ENCODE measurements at places on chromosomes 7 and 10. TPM values are rescaled to one million over a fixed set of nuclear protein-coding genes. Genes with fewer than 3 reads are reported as not detected.

GRCh38 chr7:137203351-137203750, 140.2 kb downstream of the PTN start:
- no peaks in the 10 kb centered on the region for H3K4me1 ChIP-seq
- H3K27ac ChIP-seq: no peak overlapping the region
- H3K36me3 ChIP-seq: no peaks in the 10 kb centered on the region

Gene LIPN
- total RNA-seq: not detected

DNA sequence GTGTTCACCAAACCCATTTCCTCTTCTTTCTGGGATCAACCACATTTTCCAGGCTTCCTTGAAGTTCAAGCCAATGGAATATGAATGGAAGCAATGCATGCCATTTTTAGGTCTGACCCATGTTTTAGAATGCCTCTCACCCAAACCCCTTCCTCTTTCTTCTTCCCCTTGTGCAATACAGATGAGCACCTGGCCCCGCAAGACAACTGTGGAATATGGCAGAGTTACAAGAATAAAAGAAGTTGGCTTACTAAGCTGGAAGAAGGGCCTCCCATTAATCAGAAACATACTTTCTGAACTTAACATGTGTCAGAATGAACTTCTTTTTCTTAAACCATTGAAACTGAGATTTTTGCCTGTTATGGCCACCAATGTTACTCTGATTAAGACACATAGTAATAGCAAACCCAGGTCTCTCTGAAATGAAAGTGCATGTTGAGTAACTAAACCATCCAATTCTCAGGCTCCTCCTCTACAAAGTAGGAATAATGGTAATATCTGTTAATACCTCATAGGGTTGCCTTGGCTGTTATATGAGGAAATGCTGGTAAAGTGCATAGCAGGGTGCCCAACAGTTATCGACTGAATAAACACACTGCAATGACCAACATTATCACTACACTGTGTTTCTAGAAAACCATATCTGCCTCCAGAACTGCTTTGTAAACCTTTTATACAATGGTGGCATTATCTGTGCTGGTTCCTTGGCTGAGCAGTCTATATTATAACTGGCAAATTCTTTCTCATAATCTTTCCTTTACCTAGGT, 382.2 kb upstream of the NRP1 start:
- DNase-seq: no peak
- no peak overlapping the region for H3K27ac ChIP-seq
- H3K36me3 ChIP-seq: no peaks in the 10 kb centered on the region
- H3K4me3 ChIP-seq: no peak overlapping the region
- H3K27me3 ChIP-seq: no peaks in the 10 kb centered on the region
- H3K4me1 ChIP-seq: no peaks in the 10 kb centered on the region

DNA sequence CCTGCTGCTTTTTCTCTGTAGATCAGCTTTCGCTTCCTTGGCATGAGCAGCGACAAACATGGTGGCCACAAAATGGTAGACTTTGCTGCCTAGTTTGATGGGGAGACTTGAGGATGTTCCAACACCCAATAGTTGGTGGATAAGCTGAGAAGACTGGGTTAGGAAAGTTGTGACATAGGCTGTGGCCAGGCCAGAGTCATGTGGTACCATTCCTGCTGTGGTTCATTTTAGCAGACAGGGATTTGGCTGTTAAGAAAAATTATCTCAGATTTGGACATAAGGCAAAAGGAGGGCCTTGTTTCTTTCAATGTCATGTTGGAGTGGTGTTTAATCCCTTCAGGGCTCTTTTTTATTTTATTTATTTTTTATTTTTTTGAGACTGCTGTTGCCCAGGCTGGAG, 26.6 kb upstream of the FAM180A start:
- peaks cover 20% of the 10 kb centered on the region for H3K27me3 ChIP-seq
- H3K4me1 ChIP-seq: no peaks in the 10 kb centered on the region
- no peak overlapping the region for H3K4me3 ChIP-seq
- no peak overlapping the region for H3K27ac ChIP-seq
- DNase-seq: no peak
- H3K36me3 ChIP-seq: no peaks in the 10 kb centered on the region

GRCh38 chr10:68796605-68797004, 30.7 kb upstream of the STOX1 start:
- H3K27me3 ChIP-seq: no peaks in the 10 kb centered on the region
- peaks cover 19% of the 10 kb centered on the region for H3K36me3 ChIP-seq
- DNase-seq: no peak

DNA sequence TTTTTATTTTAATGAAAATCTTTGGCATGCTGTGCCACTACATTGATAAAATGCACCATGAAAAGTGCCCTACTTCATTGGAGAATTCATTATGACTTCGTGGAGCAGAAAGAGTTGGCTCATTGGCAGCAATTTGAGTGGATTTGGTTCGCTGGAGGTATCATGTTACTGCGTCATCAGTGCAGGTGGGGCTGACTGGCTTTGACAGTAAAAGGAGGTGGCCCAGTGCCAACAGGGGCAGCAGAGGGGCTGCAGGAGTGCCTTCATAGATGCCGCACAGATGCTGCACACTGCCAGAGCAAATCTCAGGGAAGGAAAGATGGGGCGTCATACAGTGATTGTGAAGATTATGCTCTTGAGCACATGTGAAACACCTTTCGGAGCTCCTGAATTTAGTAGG, 22.2 kb downstream of the FZD1 start:
- no peaks in the 10 kb centered on the region for H3K4me1 ChIP-seq
- no peak overlapping the region for H3K4me3 ChIP-seq
- DNase-seq: no peak
- H3K27me3 ChIP-seq: no peaks in the 10 kb centered on the region

DNA sequence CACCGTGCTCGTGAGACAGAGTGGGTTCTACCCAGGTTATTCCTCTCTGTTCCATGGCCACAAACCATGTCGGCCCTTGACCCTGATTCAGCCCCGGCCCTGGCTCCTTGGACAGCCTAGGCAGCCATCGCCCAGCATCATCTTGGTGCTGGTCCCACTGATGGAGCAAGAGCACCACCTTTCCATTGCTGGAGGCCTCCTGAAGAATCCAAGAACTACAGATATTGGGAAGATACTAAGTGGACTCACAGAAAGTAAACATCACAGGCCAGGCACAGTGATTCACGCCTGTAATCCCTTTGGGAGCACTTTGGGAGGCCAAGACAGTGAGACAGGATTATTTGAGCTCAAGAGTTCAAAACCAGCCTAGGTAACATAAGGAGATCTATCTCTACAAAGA, 125.1 kb downstream of the NT5C2 start:
- H3K4me1 ChIP-seq: peaks cover 34% of the 10 kb centered on the region
- no peak overlapping the region for H3K4me3 ChIP-seq
- H3K36me3 ChIP-seq: no peaks in the 10 kb centered on the region
- H3K27me3 ChIP-seq: no peaks in the 10 kb centered on the region

DNA sequence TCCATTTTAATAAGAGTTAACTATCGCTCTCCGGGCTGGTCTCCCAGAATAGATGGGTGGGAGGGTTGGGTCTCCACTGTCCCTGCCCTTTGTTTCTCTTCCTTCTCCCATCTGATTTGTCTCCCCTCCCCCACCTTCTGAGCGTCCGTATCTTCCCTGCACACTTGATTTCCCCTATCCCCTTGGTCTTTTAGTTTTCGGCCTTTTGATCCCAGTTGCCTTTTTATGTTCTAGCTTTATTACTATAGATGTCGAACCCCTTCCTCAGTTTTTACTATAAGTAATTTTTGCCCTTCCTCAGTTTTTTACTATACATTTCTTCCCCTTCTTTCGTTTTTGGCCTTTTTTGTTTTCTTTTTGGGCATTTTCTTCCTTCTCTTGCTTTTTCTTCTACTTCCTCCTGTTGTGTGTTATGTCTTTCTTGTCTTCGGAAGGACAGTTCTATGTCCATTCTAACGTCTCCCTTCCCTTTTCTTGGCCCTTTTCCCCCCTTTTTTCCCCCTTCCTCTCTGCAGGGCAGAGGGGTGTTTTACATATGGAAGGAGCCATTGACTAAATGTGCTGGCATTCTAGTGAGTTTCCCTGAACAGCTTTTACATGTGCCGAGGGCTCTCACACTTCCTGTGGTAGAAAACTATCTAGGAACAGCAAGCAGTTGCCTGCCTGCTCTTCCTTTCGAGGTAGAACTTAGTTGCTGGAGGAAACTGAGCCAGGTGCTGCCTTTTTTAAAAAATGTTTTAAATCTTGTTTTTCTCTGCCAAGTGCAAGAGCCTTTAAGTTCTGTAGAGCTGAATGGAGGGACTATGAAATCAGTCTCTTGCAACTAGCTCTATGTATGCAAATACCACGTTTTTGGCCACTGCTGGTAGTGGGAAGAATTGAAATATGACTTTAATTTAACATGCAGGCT, 2.8 kb downstream of the TET1 start:
- H3K27ac ChIP-seq: no peak overlapping the region
- peaks cover 2% of the 10 kb centered on the region for H3K36me3 ChIP-seq
- peaks cover 25% of the 10 kb centered on the region for H3K4me1 ChIP-seq

GRCh38 chr10:33293531-33294170, 40.8 kb downstream of the NRP1 start:
- no peaks in the 10 kb centered on the region for H3K36me3 ChIP-seq
- no peak overlapping the region for H3K27ac ChIP-seq
- no peaks in the 10 kb centered on the region for H3K4me1 ChIP-seq
- no peak overlapping the region for H3K4me3 ChIP-seq
- H3K27me3 ChIP-seq: peaks cover 5% of the 10 kb centered on the region

Gene DNA2
- total RNA-seq: 53.3 TPM

- peaks cover 6% of the 10 kb centered on the region for H3K27me3 ChIP-seq
- no peak overlapping the region for H3K4me3 ChIP-seq
- no peaks in the 10 kb centered on the region for H3K4me1 ChIP-seq
- no peak for DNase-seq
- H3K36me3 ChIP-seq: no peaks in the 10 kb centered on the region
Measured at GRCh38 chr10:122632031-122632430, 67.6 kb downstream of the C10orf120 start.

GRCh38 chr10:64617085-64617484, 1095.9 kb downstream of the REEP3 start:
- H3K4me3 ChIP-seq: no peak overlapping the region

GRCh38 chr7:4000934-4001333, 681.2 kb upstream of the FOXK1 start:
- DNase-seq: no peak
- H3K4me1 ChIP-seq: no peaks in the 10 kb centered on the region
- H3K4me3 ChIP-seq: no peak overlapping the region
- H3K27ac ChIP-seq: no peak overlapping the region
- H3K36me3 ChIP-seq: no peaks in the 10 kb centered on the region

GRCh38 chr7:66237906-66238772, 33.0 kb downstream of the TPST1 start:
- H3K4me1 ChIP-seq: no peaks in the 10 kb centered on the region
- H3K4me3 ChIP-seq: no peak overlapping the region
- no peaks in the 10 kb centered on the region for H3K36me3 ChIP-seq
- DNase-seq: no peak
- no peak overlapping the region for H3K27ac ChIP-seq

Gene POMZP3
- 11.6 TPM for total RNA-seq

Gene HUS1
- 30.8 TPM for total RNA-seq

DNA sequence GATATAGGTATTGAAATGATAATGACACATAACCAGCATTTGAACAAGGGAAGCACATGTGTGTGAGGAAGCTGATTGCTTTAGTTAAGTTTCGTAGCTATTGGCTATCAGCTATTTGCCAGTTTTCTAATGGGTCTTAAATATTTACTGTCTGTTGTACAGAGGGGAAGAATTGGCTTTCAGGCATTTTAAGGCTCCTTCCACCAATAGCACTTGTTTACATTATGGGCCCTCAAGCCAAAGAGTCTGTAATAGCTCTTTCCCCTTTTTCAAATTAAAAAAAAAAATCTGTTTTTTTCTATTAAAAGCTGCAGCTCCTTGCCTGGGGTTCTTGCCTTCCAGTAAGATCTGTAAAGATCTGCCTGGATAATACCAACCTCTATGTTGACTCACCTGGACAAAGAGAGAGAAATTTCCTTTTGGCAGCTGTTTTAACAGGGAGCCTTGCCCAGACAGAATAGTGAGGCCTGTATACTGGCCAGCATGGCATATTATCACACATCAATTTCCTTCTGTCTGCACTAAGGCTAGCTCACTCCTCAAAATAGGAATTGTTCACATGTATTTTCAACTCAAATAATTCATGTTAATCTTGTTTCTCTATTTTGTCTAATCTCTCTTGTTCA, 104.7 kb upstream of the LRGUK start:
- H3K36me3 ChIP-seq: no peaks in the 10 kb centered on the region
- no peaks in the 10 kb centered on the region for H3K4me1 ChIP-seq
- H3K4me3 ChIP-seq: no peak overlapping the region
- no peak for DNase-seq

DNA sequence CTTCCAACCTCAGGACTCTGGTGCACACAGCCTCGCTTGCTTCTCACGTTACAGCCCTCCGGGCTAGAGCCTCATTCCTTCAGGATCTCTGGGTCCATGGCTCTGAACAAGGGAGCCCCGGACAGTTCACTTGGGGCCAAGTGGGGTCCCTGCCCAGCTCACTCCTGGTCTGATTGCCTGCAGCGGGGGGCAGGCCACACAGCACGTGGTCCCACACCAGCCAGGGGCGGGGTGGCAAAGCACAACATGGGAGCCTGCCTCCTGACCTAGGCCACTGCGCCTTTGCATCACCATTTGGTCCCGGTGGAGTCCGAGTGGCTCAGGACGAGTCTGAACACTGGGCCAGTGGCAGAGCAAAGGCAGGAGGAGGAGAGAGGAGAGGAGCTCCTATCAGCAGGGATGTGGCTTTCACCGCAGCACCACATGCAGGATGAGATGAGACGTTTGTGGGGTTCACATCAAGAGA, 13.4 kb upstream of the CRYGN start:
- H3K4me1 ChIP-seq: peaks cover 19% of the 10 kb centered on the region
- H3K4me3 ChIP-seq: no peak overlapping the region
- peaks cover 31% of the 10 kb centered on the region for H3K27me3 ChIP-seq
- peak; percentile 72 for DNase-seq

DNA sequence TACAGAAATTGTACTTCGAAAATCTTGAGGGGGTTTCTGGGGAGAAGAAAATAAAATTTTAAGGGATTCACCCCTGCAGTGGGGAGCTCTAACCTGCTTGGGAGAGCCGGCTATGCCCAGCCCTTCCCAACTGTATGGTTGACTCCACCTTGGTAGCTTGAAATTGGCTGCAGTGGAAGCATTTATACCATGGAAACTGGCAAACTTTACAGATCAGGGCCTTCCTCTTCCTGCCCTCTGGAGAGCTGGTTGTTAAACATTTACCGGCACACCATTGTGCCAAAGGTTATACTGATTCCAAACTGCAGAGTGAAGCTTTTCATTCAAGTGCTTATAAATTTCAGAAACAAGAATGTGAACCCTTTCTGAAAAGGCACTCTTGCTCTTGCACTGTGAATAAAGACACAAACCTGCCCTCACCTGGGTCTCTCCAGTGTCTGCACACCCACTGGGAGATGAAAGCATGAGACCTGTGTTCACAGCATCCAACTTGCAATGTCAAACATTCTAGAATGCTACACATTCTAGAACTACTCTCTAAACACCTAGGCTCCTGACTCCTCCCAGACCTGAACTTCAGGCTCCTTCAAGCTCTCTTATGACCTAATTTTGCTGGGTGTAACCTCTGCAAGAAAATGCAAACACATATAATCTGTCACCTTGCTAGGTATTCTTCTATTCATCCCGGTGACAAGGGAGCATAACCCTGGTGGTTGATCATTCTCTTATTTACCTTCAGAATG, 44.7 kb downstream of the ABLIM1 start:
- no peak for DNase-seq
- no peak overlapping the region for H3K27ac ChIP-seq
- no peak overlapping the region for H3K4me3 ChIP-seq
- H3K36me3 ChIP-seq: peaks cover 4% of the 10 kb centered on the region
- H3K4me1 ChIP-seq: peaks cover 28% of the 10 kb centered on the region

Gene OR13A1
- not detected for total RNA-seq

Gene SPDYE1
- not detected for total RNA-seq

GRCh38 chr10:49296836-49297235, 2.1 kb upstream of the C10orf71 start:
- DNase-seq: no peak
- H3K27me3 ChIP-seq: peaks cover 8% of the 10 kb centered on the region
- no peaks in the 10 kb centered on the region for H3K36me3 ChIP-seq
- H3K4me1 ChIP-seq: peaks cover 12% of the 10 kb centered on the region
- H3K27ac ChIP-seq: no peak overlapping the region
